ENCODE measurements at places on chromosomes 4 and X.

DNA sequence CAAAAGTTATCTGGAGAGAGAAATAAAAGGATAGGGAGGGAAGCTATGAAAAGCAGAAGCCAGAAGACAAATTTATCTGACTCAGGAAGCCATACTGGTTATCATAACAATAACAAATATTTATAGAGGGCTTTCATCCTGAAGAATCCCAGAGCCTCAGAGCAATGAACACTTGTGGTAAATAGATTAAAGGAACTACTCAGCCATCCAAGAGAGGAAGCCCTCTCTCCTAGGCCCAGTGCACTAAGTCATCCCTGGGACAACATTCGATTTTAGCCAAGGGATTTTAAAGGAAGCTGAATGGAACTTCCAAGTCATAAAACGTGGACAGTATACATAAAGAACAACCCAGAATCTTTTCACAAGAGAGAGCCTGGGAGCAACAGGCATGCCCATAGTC lies 76.9 kb downstream of the COL4A6 start:
- no peak for DNase-seq

- DNase-seq: no peak
These were observed 577.0 kb downstream of the SPOCK3 start for GRCh38 chr4:166657261-166657660.

GRCh38 chr4:80307774-80308465 lies 27.6 kb upstream of the CFAP299 start:
- no peak for DNase-seq

GRCh38 chr4:18051281-18051680 lies 29.7 kb upstream of the LCORL start:
- no peak for DNase-seq

DNA sequence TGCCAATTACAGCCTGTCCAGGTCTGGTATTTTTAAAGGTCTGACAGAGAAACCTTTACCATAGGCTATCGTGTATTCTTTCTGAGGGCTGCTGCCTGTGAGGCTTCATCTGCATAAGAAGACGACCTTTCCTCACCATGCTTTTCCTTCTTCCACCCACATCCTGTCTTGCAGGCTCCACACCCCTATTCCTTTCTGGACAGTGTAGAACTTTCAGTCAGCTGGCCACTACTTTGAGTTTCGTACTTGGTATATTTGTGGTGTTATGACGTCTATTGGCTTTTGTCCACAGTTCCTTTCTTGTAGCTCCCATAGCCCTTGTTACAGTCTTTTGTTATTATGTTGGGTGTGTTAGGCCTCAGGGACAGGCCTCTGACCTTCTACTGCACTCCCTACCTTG lies 311.4 kb downstream of the RAPGEF2 start:
- no peak for DNase-seq

- DNase-seq: no peak
These were observed 26.5 kb downstream of the SPARCL1 start for GRCh38 chr4:87502580-87503238.

GRCh38 chr4:8736090-8736825 lies 135.4 kb downstream of the HMX1 start:
- DNase-seq: no peak

DNA sequence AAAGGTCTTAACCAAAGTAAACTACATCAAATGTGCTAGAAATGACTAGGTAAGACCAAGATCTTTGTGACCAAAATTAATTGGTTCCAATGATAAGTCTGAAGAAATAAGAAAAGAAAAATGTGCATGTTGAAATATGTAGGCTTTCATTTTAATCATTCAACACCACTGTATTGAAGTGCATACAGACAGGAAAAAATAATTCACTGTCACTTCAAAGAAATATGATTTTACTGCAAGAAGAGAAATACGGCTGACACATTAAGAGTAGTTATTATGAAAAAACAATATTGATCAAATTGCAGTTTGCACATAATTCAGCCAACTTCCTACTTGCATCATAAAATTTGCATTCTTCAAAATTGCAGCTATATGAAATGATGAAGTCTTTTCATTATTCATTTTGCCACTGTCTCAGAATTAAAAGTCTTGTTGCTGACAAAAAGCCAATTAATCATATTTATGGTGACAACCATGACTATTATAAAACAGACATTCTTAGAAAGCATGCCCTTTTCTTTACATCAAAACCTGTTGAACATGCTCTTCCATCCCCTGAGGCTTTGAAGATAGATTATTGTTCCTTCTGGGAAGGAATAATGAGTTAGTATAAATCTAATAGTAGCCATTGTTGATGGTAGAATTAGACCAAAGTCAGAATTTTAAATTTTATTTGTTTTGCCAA lies 405.9 kb upstream of the MAD2L1 start:
- DNase-seq: no peak

DNA sequence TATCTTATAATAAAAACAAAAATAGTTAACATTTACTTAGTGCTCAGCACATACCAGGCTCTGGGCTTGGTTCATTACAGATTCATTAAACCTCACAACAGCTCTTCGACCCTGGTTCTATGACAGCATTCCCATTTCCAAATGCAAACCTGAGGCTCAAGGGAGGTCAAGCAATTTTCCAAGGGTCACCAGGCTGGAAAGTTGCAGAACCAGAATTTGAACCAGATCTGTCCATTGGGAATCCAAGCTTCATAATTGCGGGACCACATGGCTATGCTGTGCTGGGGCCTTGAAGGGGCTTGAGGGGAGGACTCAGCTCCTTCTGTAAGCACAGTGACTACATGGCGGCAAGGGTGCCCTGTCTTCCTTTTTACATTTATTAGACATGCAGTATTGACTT lies 197.3 kb upstream of the LNX1 start:
- DNase-seq: no peak

GRCh38 chrX:18575744-18576143 lies 96.2 kb downstream of the RS1 start:
- DNase-seq: no peak

DNA sequence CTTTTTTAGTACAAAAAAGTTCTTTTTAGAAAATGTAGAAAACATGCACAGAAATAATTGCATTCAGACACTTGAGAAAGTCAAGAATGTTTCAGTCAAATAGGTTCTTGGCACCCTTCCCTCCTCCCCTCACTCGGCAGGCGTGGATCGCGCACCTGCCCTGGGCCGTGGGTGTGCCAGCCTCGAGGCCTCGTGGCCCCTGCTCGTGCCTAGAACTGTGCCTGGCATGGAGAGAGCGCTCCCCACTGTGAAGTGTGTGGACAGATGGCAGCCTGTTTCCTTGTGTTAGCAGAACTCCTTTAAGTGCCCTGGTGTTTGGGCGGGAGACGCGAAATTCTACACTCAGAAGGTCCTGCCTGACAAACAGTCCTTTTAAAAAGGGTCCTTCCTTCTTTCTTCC lies 14.7 kb downstream of the RGS12 start:
- DNase-seq: no peak

DNA sequence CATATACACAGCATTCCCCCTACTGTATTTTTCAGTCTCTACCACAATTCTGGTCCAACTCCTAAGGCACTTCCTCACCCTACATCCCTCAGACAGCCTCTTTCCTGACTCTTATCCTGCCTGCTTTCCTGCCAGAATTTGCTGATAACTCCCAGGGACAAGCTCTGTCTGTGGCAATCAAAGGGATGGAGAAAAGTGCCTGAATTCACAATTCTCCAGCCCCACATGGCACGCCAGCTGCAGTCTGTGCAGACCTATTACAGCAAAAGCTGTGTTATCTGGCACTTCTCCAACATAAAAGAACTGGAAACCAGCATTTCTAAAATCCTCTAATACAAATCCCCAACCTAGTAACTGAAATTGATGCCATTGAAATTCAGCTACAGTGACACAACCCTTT lies 404.8 kb downstream of the KLHL13 start:
- DNase-seq: no peak

DNA sequence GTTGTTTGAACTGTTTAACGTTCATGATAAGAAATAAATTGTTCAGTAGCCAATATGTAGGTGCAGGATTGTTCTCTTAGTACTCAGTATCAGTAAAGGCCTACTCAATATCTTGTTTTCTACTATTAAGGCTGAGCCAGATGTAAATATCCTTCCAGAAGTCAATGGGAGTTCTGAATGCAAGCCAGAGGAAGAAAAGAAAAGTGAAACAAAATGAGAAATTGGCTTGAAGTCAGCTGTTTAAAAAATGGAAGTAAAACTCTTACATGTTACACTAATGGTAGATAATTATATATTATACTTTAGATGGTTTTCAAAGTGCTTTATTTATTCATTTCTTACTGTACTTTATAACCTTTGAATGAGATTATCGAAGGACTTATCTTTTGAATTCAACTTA lies 1417.9 kb downstream of the ADGRL3 start:
- no peak for DNase-seq

- peak; percentile 51 for DNase-seq
These were observed 62.7 kb downstream of the GAB1 start for GRCh38 chr4:143399113-143399949.

- DNase-seq: no peak
These were observed 16.1 kb downstream of the MED14 start for GRCh38 chrX:40719218-40719617.

GRCh38 chr4:169071747-169072146 lies 61.7 kb upstream of the CBR4 start:
- no peak for DNase-seq

GRCh38 chr4:22322996-22323395 lies 192.9 kb downstream of the ADGRA3 start:
- DNase-seq: no peak

GRCh38 chr4:165720411-165721082 lies 152.5 kb upstream of the TLL1 start:
- no peak for DNase-seq

DNA sequence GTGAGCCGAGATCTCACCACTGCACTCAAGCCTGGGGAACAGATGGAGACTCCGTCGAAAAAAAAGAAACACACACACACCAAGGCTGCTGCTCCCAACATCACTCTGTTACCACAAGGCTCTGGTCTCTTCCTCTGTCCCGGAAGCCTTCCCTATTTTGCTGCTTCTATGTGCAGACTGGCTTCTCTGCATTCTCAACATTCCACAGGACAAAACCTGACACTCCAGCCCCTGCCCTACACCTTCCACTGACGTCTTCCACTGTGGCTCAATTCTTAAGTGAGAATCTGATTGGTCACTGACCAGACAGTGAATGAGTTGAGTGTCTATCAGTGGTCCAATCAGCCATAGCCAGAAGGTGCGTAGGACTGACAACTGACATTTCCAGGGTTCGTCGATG lies 5.9 kb downstream of the ODAPH start:
- no peak for DNase-seq

GRCh38 chrX:40323977-40324376 lies 226.2 kb upstream of the BCOR start:
- DNase-seq: no peak

DNA sequence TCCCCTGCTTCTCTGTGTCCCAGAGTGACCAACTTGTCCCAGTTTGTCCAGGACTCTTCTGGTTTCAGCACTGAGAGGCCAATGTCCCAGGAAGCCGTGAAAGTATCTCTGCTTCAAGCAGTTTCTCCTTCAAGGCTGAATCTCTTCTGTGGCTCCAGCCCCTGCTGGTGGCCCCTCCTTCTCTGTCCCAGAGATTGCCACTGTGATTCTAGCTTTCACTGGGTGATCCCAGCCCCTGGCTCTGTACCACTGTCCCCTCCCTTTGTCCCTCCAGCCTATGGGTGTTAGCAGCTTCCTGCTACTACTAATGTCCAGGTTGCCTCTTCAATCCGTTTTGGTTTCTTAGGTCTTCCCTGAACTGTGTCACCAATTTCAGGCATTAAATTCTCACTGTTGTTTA lies 70.5 kb downstream of the SOX3 start:
- DNase-seq: no peak

DNA sequence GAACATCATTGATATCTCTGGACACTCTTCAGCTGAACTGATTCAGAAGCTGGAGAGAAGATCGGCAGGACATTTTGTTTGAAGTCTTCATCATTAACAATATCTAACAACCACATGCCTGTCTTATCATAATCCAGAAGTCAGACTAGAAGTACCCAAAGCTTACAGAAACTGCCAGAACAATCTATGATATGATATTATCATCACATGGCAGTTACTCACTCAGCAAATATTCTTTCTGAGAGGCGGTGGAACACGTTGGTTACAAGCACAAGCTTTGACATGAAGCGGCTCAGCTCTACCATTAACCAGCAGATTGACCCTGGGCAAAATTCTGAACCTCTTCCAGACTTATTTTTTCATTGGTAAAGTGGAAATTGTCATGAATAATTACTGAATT lies 69.4 kb upstream of the KIT start:
- DNase-seq: no peak

GRCh38 chr4:37802068-37802666 lies 24.3 kb upstream of the PGM2 start:
- peak; percentile 84 for DNase-seq

- DNase-seq: no peak
These were observed 19.5 kb downstream of the EPGN start for GRCh38 chr4:74327762-74328161.

DNA sequence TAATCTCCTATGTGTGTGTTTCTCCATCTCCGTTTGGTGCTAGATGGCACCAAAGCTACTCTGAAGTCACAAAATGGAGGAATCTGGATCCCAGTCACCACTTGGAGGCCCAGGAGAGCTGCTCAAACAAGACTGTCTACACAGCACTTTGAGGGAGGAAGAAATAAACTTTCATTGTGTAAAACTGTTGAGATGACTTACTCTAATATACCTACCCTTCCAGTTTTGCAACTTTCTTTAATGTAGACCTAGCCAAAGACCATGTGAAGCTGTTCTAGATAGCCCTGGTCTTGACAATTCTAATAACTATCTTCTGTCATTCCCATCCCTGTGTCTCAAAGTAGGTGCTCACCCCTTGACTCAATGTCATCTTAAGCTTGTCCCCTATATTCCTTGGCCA lies 52.8 kb upstream of the TAB3 start:
- DNase-seq: no peak

DNA sequence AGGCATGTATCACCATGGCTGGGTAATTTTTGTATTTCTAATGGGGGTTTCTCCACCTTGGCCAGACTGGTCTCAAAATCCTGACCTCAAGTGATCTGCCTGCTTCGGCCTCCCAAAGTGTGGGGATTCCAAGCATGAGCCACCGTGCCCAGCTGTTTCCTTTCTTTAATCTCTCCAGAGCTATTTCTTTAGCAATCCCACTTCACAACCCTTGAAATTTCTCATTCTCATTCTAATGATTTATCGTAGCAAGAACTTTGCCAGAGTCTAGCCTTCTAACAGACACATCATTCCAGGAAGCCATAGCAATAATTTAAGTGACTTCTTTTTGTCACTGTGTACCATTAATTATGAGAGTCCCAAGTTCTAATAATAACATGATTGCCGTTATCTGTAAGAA lies 68.6 kb downstream of the RXFP1 start:
- no peak for DNase-seq

- no peak for DNase-seq
These were observed 1786.3 kb upstream of the TENM3 start for GRCh38 chr4:180456928-180457327.

DNA sequence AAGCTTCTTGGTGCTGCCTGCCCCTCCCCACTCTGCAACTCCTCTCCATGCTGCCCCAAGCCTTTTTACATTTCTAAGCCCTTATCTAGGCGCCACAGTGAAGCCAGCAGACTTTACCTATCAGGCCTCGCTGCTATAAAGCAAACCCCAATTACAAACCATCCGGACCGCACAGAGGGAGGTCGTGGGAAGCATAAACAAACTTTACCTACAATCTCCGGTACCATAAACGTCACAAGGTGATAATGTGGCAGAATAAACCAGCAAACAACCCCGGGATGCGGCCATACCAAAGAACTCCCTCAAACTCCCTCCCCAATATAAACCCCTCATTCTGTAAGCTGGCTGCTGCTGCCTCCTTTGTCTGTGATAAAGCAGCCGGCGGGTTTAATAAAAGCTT lies 54.0 kb upstream of the ZCCHC13 start:
- DNase-seq: no peak

Measured in SW480 (cell line).